AML-193 (cell line): ENCODE measurements at places on chromosomes 7 and 10.

DNA sequence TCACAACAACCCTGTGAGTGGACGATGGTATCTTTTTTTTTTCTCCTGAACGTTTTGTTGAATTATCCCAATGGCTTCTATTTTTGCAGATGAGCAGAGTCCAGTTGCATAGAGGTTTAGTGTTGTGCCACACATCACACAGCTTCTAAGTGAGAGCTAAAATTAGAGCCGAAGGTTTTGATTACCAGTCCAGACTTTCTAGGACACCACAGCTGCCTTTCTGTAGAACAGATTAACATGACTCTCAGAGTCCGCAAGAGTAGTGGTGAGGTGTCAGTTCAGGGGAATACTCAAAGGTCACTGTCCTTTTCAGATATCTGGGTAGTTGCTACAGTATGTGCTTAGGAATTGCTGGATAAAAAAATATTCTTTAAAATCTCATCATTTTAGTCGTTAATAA, 13.8 kb downstream of the SGPL1 start:
- no peak for DNase-seq

DNA sequence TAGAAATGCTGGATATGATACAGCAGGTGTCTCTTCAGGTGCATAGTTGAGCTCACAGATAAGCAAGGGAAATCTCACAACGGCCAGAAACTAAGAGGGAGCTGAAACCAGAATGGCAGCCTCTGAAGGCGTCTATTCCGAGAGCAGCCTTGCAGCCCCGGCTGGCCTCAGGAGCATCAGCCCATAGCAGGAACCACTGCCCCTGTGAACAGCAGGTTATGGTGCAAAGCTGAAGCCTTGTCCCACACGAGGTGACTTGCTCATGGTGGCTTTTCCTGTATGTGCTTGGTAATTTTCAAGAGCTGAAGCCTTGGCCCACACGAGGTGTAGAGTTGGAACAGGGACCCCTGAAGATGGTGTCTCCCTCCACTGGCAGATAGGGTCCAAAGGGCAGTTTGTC, 33.2 kb downstream of the BNIP3 start:
- DNase-seq: no peak

DNA sequence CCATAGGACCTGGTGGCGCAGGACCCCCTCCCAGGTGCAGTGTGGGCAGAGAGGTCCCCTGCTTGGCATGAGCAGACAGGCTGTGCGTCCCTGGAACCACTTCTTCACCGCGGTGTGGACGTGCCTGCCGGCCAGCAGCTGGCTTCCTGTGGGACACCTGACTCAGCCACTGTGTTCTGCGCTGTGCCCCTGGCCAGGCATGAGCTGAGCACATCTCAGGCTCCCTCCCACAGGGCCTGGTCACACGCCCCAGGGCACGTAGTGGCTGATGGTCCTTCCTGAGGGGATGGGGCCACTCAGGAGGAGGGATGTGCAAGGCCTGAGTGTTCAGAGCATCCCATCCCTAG, 3.5 kb upstream of the DEPP1 start:
- no peak for DNase-seq

- DNase-seq: no peak
Measured at GRCh38 chr7:100433592-100434296, 2.6 kb downstream of the PPP1R35 start.

DNA sequence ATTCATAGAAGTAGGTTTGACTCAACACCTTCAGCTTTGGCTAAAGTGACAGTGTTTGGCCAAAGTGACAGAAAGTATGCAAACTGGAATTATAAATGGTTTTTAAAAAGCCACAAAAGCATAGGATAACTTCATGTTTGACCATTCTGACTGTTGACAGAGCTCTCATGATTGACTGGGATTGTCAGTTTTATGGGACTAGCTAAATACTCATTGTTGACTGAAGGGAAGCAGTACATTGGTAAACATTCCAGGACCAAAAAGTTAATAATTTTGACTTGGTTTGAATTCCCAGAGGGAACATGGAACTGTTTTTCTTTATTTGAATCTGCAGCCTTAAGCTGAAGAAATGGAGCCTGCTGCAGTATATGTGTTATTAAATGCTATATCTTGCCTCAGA, 84.6 kb upstream of the STEAP4 start:
- DNase-seq: no peak

- DNase-seq: no peak
Measured at GRCh38 chr7:91187061-91187460, 77.2 kb upstream of the FZD1 start.

GRCh38 chr10:63430091-63430998, 35.4 kb downstream of the JMJD1C start:
- no peak for DNase-seq

- no peak for DNase-seq
Measured at GRCh38 chr7:30973292-30973691, 9.5 kb downstream of the GHRHR start.

- no peak for DNase-seq
Measured at GRCh38 chr10:26593896-26594295, 103.6 kb upstream of the PDSS1 start.

GRCh38 chr7:74586258-74587175, 71.0 kb upstream of the GTF2I start:
- DNase-seq: no peak

- DNase-seq: no peak
Measured at GRCh38 chr7:4131063-4131462, 551.0 kb upstream of the FOXK1 start.

DNA sequence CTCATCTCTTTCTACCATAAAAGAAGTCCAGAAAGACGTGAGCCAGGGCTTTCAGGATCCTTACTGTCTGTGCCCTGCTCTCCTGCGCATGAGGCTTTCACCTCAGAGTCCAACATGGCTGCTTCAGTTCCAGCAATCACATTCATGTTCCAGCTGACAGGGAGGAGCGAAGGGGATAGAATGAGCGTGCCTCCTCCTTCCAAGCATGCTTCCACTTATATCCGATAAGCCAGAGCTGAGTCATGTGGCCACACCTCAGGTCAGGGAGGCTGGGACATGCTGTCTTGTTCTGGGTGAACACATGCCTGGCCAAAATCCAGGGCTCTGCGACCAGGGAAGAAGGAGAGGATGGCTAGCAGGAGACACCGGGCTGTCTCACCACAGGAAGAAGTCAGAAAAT, 248.2 kb downstream of the SKAP2 start:
- no peak for DNase-seq

- DNase-seq: no peak
Measured at GRCh38 chr10:58054881-58055280, 212.8 kb downstream of the IPMK start.

- DNase-seq: no peak
Measured at GRCh38 chr7:154442939-154443338, 390.7 kb downstream of the DPP6 start.

GRCh38 chr7:50921114-50921813, 138.6 kb upstream of the GRB10 start:
- DNase-seq: no peak

DNA sequence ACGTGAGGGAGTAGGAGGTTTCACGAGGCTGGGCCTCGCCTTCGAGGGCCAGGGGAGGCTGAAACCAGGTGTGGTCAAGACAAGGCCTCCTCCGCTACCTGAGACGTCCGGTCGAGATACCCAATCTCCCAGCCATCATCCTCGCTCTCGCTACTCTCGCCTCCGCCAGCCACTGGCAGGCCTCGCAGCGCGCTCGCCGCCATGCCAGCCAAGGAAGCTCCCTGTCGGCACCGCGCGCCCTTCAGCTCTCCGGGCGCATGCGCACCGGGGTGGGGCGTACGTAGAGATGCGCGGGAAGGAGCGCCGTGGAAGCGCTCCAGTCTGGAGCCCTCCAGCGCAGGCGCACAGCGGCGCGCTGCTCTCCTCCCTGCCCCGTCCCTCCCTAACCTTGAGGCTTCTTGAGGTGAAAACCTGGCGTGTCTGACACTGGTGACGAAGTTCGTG, at the start of gene ASZ1:
ASZ1 (minus strand) TSS at position 236 of the 444 bp plus-strand sequence; CDS start at position 203, 33 bp downstream.
- DNase-seq: no peak

GRCh38 chr10:70991140-70992124, 103.1 kb upstream of the PCBD1 start:
- no peak for DNase-seq

GRCh38 chr7:120402079-120402767, 129.2 kb downstream of the KCND2 start:
- DNase-seq: no peak

- no peak for DNase-seq
Measured at GRCh38 chr7:124570558-124570957, 195.0 kb downstream of the GPR37 start.

- DNase-seq: no peak
Measured at GRCh38 chr10:58998924-58999713, 177.3 kb upstream of the PHYHIPL start.

- no peak for DNase-seq
Measured at GRCh38 chr10:94049911-94050310, 56.2 kb downstream of the PLCE1 start.

DNA sequence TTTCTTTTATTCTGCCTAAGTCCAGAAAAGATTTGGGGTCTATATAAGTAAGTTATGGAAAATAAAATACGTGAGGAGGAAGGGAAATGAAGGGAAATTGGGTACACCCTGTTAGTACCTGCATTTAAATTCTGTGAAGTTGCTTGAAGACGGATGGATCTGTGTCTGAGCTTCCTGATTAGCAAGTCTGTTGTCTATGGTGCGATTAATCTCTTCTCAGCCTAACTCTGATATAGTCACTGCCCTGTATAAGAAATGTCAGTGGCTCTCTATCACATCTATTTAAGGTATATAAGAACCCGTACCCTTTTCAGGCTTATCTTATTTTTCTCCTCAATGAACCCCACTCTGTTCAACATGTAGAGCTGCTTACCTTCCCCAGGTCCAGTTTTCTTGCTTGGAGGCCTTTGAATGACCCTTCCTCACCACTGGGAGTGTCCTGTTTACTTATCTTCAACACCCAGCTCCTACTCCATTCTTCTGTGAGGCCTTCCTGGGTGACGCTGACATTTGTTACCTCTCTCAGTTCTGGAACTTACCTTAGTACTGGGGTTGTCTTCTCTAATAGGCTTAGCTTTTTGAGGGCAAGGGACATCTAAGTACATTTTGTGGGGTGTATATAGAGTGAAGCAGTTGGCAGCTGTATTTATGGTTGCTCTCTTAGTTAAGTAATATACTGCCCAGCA, 149.6 kb upstream of the PRPS1L1 start:
- DNase-seq: no peak

- DNase-seq: no peak
Measured at GRCh38 chr7:95470452-95470851, 15.3 kb upstream of the ASB4 start.

DNA sequence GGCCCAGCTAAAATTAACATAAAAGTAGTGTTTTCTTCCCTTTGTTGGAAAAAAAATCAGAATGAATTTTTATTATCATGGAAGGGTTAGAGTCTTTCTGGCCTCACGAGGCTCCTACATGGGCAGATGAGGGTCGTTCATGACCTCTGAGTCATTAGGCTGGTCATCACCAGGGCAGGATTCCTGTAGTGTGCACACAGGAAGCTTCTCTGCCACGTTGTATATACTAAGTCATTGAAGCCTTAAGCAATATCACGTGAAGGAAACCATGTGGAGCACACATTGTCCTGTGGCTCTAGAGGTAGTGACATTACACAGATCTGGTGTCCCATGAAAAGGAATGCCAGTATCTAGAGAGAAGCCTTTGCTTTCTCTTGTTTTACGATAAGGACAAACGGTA, 84.7 kb upstream of the C1QL3 start:
- DNase-seq: no peak

DNA sequence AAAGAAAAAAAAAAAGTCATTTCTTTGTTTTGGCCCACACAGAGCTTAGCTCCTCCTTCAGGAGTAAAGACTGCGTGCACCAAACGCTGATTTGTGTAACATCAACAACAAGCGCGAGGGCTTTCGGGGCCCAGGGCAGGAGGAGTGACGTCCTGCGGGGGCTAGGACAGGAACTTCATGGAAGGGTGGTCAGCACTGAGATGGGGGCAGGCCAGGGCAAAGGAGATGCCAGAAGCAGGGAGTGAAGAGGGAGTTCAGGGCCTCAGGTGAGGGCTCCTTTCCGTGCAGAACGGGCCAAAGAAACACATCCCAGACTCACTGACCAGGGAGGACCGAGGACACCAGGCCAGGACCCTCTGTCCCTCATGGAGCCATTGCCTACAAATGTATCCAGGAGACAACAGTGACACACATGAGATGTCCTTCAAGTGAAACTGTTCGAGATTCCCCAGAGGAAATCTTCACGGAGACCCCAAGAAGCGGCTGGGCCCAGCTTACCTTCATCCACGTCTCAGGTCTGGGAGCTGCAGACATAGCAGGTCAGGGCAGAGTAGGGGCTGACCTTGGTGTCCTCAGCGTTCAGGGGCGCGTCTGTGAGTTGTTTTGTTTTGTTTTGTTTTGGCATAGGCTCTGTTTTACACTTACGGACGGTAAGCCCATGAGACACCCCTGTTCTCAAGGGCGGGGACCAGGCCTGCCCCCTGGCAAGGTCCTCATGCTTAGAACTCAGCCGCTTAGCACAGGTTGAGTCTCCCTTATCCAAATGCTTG, 30.4 kb upstream of the SHH start:
- no peak for DNase-seq

GRCh38 chr10:43062402-43063160, 14.3 kb upstream of the RET start:
- no peak for DNase-seq

- DNase-seq: no peak
Measured at GRCh38 chr10:93917064-93917391, 23.2 kb downstream of the SLC35G1 start.

DNA sequence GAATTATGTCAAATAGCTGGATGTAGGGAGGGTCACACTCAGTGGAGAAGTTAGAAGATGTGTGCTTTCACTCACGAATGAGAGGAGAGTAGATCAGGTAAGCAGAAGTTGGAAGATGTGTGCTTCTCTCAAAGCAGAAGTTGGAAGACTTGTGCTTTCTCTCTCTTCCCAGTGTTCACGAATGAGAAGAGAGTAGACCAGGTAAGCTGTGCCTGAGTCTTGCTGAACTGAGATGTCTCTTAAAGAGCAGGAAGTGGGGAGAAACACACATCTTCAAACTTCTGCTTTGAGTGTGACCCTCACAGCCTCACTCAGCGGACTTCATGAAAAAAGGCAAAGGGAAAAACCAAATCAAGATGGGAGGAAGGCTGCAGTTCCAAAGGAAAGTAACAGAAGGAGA, 7.0 kb upstream of the TMEM243 start:
- DNase-seq: no peak

DNA sequence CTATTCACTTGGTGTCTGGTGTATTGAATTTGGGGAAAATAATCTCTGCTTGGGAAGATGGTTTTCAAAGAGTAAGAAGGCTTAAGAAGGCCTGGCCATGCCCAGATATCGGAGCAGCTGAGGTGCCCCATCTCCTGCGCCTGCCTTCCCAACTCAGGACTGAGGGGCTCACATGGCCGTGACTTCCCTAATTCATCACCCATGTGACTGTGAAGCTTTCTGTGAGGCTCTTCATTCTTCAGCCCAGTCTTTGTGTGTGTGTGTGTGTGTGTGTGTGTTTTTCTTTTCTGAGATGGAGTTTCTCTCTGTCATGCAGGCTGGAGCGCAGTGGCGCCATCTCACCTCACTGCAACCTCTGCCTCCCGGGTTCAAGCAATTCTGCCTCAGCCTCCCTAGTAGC, 53.2 kb downstream of the PROSER2 start:
- DNase-seq: no peak

DNA sequence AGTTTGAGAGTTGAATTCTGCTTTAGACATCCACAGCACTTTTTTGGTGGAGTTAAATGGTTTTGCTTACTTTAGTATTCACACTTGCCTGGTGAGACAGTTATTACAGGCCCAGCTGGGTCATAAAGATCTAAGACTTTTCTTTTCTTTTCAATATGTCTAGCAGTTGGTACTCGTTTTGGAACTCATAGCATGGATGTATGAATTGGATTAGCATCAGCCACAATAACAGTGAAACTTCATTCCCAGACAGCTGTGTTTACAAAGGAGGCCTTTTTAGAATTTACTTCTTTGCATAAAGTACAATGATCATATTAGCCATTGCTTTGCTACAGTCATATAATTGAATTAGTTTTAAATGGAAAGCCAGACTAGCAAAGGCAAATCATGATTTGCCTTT, 168.4 kb upstream of the DKK1 start:
- no peak for DNase-seq
